ENCODE measurements at places on chromosomes 4 and X. TPM values are rescaled to one million over a fixed set of nuclear protein-coding genes. Genes with fewer than 3 reads are reported as not detected.

PABPC5 gene
- total RNA-seq = 1.3 TPM

- no peak for DNase-seq
Observed at GRCh38 chr4:7960790-7961655, 21.4 kb upstream of the AFAP1 start.

DNA sequence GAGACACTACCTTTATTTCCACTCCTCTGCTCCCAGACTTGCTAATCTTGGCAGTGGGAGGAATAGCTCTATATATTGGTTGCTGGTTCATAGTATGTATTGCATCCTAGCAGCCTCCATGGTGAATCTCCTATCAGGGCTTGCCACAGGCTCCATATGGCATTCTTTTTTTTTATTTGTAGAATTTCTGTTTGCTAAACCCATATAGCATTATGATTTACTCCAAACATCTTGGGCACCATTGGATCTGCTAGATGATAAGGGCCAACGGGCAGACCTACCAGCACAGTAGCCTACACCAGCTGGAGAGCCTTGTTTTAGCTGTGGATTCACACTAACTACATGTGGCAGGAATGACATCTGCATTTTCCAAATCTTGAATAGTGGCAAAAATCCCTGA, 6.9 kb downstream of the SMIM10 start:
- DNase-seq = no peak

DNA sequence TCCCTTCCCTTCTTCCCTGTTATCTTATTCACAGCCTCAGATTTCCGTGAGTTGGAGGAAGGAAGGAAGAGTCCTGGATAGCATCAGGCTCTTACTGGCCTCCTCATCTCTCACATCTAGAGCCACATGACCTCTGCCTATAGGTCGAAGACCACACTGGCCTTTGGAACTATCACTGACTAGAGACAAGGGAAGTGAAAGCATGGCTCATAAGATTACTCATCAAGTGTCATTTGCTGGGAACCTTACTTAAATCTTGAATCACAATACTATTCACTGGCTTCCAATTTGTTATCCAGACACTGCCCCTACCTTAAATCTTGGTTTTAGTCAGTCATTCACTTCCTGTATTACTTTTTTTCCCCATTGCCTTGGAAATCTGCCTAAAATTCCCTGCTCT, 61.6 kb upstream of the MTMR8 start:
- DNase-seq = no peak

DNA sequence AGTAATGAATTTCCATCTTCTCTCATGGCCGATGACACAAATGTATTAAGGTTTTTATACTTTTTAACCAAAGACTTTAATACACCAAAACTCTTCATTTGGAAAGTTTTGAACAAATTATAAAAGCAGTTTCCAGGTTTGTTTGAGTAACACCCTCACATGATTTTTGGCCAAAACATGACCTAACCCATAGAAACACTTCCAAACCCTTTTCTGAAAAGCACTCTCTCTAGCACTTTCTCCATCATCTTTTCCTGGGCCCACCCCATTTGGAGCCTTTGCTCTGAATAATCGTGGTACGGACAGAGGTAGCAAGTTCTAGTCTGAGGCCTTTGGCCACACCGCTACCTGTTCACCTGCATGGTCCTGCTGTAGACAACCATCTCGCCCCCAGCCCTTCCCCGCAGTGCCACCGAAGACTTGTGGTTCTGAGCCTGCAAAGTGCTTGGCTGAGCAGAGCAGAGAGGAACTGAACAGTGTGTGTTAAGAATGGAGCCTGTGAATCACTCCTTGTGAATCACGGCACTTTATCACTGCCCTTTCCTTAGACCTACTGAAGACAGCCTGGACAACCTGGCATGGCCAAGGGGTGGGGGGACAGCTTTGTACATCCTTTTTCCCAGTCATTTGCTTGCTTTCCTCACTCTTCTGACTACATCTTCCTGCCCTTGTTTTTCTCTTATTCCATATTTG, 181.8 kb downstream of the PTTG2 start:
- DNase-seq = no peak
